ENCODE measurements at places on chromosomes 13 and 19. TPM values are rescaled to one million over a fixed set of nuclear protein-coding genes. Genes with fewer than 3 reads are reported as not detected.

The CFAP97D2 gene
- not detected for total RNA-seq

DNA sequence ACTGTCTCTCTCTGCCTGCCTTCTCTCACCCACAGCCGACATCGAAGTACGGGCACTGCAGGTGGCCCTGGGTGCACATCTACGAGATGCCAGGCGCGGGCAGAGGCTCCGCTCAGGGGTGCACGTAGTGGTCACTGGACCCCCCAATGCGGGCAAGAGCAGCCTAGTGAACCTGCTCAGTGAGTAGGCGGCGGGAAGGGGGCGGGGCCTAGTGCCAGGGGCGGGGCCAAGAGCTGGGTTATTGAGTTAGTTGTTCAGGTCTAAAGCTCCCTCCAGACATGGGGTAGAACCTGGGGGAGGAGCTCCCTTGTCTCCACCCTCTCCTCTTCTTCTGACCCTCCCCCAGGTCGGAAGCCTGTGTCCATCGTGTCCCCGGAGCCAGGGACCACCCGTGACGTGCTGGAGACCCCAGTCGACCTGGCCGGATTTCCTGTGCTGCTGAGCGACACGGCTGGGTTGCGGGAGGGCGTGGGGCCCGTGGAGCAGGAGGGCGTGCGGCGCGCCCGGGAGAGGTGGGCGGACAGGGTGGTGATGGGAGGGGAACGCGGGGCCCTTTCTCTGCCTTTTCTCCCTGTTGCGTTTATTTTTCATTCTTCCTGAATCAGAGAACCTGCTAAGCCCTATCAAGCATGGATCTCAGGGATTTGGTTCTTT, 1.9 kb downstream of the GTPBP3 start:
- DNase-seq = no peak

DNA sequence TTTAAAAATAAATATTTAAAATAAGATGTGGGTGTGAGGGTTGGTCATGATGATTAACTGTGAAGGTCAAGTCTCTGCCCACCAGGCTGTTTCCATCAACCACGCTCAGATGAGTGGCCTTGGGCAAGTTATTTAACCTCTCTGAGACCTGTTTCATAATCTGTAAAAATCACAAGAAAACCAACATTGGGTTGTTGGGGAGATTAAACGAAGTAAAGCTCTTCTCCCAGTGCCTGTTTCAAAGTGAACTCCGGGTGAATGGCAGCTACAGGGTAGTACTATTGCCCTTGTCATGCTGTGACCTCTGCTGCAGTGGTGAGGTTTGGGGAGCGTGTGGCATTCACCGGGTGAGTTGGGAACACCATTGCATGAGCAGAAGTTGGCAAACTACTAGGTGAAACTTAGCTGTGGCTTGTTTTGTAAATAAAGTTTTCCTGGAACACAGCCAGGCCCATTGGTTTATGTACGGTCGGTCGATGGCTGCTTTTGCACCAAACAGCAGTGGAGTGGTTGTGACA, 153.2 kb downstream of the USP12 start:
- DNase-seq = peak; percentile 39

- no peak for DNase-seq
Observed at GRCh38 chr13:109146912-109147647, 517.7 kb downstream of the MYO16 start.

- peak; percentile 10 for DNase-seq
Observed at GRCh38 chr19:32287811-32288227, 57.6 kb upstream of the ZNF507 start.

All from Caki2 (cell line).